Stimulated activated memory B cell treated with anti-CD40 and anti-IgM and Interleukin-4, amounts not matched to agents 10 μg/mL and 1 μg/mL and 100 μg/mL, for 72 hours (primary cell): ENCODE measurements at places on chromosomes 2 and 18.

GRCh38 chr2:168486477-168486876, 30.4 kb downstream of the CERS6 start:
- H3K36me3 ChIP-seq: no peaks in the 10 kb centered on the region
- no peak overlapping the region for H3K27ac ChIP-seq
- peaks cover 11% of the 10 kb centered on the region for H3K4me1 ChIP-seq
- no peak for ATAC-seq
- no peak overlapping the region for H3K4me3 ChIP-seq

DNA sequence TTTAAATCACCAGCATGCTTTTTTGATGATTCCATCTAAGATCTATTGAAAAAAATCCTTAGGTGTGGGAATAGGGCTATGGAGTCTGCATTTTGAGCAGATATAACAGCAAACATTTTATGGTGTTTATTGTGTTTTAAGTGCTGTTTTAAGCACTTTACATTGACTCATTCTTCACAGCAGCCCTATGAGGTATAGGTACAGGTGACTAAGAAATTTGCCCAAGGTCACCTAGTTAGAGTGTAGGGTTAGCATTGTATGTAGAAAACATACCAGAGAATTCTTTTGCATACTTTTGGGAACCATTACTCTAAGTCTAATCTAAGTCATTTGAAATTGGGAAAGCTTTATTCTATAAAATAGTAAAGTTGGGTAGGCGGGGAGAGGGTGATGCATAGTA, 31.3 kb downstream of the PPM1B start:
- H3K27me3 ChIP-seq: no peaks in the 10 kb centered on the region
- ATAC-seq: no peak
- H3K27ac ChIP-seq: no peak overlapping the region
- no peak overlapping the region for H3K4me3 ChIP-seq
- peaks cover 29% of the 10 kb centered on the region for H3K36me3 ChIP-seq

GRCh38 chr18:76421685-76422078, 73.4 kb downstream of the ZNF516 start:
- H3K4me3 ChIP-seq: no peak overlapping the region
- ATAC-seq: no peak
- no peaks in the 10 kb centered on the region for H3K27me3 ChIP-seq
- H3K27ac ChIP-seq: no peak overlapping the region
- H3K4me1 ChIP-seq: no peaks in the 10 kb centered on the region

- H3K27ac ChIP-seq: peak overlapping the region; percentile 86
- peaks cover 27% of the 10 kb centered on the region for H3K4me1 ChIP-seq
- no peak for ATAC-seq
- peak overlapping the region; percentile 92 for H3K4me3 ChIP-seq
Measured at GRCh38 chr2:112480530-112481049, 1.4 kb upstream of the TTL start.

DNA sequence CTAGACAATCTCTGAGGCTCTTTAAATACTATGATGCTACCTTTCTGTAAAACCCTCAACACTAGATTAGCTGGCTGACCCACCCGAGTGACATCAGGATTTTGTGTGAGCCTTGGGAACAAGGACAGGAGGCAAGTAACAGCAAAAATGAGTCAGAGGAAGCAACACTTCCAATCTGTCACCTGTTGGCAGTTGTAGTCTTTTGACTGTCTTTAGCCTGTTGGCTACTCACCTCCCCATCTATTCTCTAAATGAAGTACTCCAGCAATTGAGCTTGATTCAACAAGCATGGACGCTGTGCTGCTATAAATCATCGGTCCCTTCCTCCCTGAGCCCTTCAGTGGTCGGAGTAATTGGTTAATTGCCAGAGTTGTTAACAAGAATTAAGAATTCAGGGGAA, 898.7 kb downstream of the BCL11A start:
- no peaks in the 10 kb centered on the region for H3K4me1 ChIP-seq
- no peak overlapping the region for H3K4me3 ChIP-seq
- no peak for ATAC-seq
- no peak overlapping the region for H3K27ac ChIP-seq
- H3K27me3 ChIP-seq: peaks cover 20% of the 10 kb centered on the region

GRCh38 chr2:26742048-26742770, 21.9 kb upstream of the SLC35F6 start:
- peaks cover 25% of the 10 kb centered on the region for H3K27me3 ChIP-seq
- ATAC-seq: no peak
- H3K27ac ChIP-seq: no peak overlapping the region

DNA sequence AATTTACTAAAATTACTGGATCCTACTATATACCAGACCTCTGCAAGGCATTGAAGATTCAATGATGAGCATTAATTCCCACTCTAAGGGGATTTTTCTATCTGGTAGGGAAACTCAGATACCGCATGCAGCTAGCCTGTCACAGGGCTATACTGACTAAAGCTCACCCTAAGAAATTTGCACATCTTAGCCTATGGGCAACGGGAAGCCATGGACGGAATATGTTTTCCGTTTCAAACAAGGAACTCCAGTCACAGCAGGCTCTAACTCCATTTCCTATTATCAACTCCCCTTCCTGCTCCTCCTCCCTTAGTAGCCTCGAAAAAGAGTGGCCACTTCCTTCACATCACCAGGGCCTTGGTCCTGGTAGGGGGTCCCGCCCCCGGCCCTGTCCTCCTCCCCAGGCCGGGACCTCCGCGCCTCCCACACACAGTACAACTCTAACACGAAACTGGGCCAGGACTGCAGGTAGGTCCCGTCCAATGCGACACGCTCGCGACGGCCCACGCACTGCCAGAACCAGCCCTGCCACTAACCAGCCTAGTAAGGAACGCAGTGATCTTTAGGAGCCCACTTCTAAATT, 659 bp upstream of the COX5B start:
- peaks cover 28% of the 10 kb centered on the region for H3K36me3 ChIP-seq
- peaks cover 22% of the 10 kb centered on the region for H3K4me1 ChIP-seq
- peak overlapping the region; percentile 93 for H3K4me3 ChIP-seq
- H3K27me3 ChIP-seq: peaks cover 3% of the 10 kb centered on the region
- ATAC-seq: peak; percentile 73

- no peak overlapping the region for H3K4me3 ChIP-seq
- peaks cover 5% of the 10 kb centered on the region for H3K36me3 ChIP-seq
- no peak for ATAC-seq
- no peaks in the 10 kb centered on the region for H3K27me3 ChIP-seq
- H3K4me1 ChIP-seq: no peaks in the 10 kb centered on the region
Measured at GRCh38 chr2:134846213-134846612, 7.8 kb downstream of the ACMSD start.

- ATAC-seq: no peak
- H3K4me1 ChIP-seq: no peaks in the 10 kb centered on the region
- peaks cover 15% of the 10 kb centered on the region for H3K27me3 ChIP-seq
Measured at GRCh38 chr2:47560107-47560819, 157.3 kb downstream of the MSH2 start.

GRCh38 chr2:218043100-218043499, 26.0 kb upstream of the RUFY4 start:
- H3K27me3 ChIP-seq: peaks cover 22% of the 10 kb centered on the region
- H3K36me3 ChIP-seq: peaks cover 12% of the 10 kb centered on the region

GRCh38 chr18:63646936-63647335, 2.9 kb upstream of the SERPINB4 start:
- no peak for ATAC-seq
- no peak overlapping the region for H3K27ac ChIP-seq
- no peaks in the 10 kb centered on the region for H3K36me3 ChIP-seq
- peaks cover 19% of the 10 kb centered on the region for H3K27me3 ChIP-seq

- H3K27me3 ChIP-seq: no peaks in the 10 kb centered on the region
- H3K27ac ChIP-seq: no peak overlapping the region
- no peak for ATAC-seq
Measured at GRCh38 chr2:133255360-133255759, 312.9 kb downstream of the NCKAP5 start.

- H3K27me3 ChIP-seq: peaks cover 21% of the 10 kb centered on the region
- peaks cover 28% of the 10 kb centered on the region for H3K4me1 ChIP-seq
- no peak overlapping the region for H3K27ac ChIP-seq
- no peaks in the 10 kb centered on the region for H3K36me3 ChIP-seq
- peak; percentile 49 for ATAC-seq
Measured at GRCh38 chr2:241804326-241805229, 4.4 kb upstream of the NEU4 start.

DNA sequence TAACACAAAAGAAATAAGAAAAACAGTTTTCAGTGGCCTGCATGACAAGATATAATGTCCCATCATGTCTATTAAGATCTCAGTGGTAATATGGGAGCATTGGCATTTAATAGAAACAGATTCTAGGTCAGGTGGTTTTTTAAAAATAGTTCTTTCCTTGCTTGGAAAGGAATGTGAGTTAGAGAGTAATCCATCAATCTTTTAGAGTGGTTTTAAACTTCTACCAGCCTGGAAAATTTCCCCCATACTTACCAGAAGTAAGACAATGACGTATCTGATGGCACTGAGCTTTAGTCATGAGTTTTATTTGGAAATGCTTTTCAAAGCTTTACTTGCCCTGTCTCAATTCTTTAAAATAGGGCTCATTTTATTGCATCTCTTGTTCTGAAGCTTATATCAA, 441.7 kb upstream of the SMIM21 start:
- no peak overlapping the region for H3K27ac ChIP-seq
- H3K27me3 ChIP-seq: no peaks in the 10 kb centered on the region
- H3K4me3 ChIP-seq: no peak overlapping the region
- H3K36me3 ChIP-seq: no peaks in the 10 kb centered on the region
- no peaks in the 10 kb centered on the region for H3K4me1 ChIP-seq

GRCh38 chr18:51621864-51622160, 424.3 kb upstream of the MEX3C start:
- ATAC-seq: no peak
- no peak overlapping the region for H3K27ac ChIP-seq
- peaks cover 38% of the 10 kb centered on the region for H3K27me3 ChIP-seq
- H3K4me1 ChIP-seq: no peaks in the 10 kb centered on the region
- no peak overlapping the region for H3K4me3 ChIP-seq

- H3K4me3 ChIP-seq: no peak overlapping the region
- H3K4me1 ChIP-seq: no peaks in the 10 kb centered on the region
- H3K27me3 ChIP-seq: no peaks in the 10 kb centered on the region
- H3K36me3 ChIP-seq: no peaks in the 10 kb centered on the region
- ATAC-seq: no peak
Measured at GRCh38 chr2:122883849-122884248, 1128.4 kb downstream of the TSN start.

- peaks cover 36% of the 10 kb centered on the region for H3K4me1 ChIP-seq
- peaks cover 20% of the 10 kb centered on the region for H3K36me3 ChIP-seq
- peak overlapping the region; percentile 78 for H3K4me3 ChIP-seq
- H3K27me3 ChIP-seq: no peaks in the 10 kb centered on the region
Measured at GRCh38 chr18:77133835-77134496, 1.4 kb upstream of the MBP start.

DNA sequence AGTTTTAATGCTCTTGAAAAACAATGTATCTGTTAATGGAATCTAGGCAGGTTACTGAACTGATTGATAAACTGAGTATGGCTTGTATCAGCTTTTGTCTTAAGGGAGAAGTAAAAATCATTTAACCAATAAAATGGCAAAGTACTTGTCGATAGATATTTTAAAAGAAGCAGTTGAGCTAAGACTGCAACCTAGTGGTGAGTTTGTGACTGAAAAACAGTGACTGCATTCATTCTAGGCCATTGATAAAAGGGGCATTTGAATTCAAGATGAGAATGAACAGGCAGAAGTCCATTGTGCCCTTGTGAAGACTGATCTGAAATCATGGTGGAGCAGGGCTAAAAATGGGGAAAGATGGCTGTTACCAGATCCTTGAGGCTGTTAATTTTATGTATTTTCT, 59.4 kb upstream of the MSTN start:
- peak overlapping the region; percentile 7 for H3K27ac ChIP-seq
- H3K36me3 ChIP-seq: no peaks in the 10 kb centered on the region
- H3K4me3 ChIP-seq: no peak overlapping the region
- no peak for ATAC-seq

- ATAC-seq: no peak
- H3K27me3 ChIP-seq: no peaks in the 10 kb centered on the region
- no peaks in the 10 kb centered on the region for H3K36me3 ChIP-seq
- H3K4me3 ChIP-seq: no peak overlapping the region
Measured at GRCh38 chr2:229044581-229044980, 226.5 kb downstream of the PID1 start.

DNA sequence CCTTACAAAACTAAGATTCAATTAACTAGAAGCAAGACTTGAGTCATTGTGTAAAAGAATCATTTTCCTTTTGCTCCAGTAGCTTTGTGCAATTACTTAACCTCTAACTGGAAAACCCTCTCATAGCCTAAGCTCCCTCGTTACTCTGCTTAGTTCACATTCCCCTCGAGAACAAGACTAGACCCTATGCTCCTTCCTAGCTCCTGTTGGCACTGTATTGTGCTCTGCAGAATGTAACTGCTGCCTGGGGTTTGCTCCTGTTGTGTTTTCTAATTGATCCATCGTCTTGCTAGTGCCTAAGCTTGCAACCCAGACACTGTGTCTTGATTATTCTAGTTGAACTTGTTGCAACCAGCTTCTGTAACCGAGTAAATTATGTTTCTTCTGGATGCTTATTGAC, 347.0 kb downstream of the ZNF804A start:
- H3K36me3 ChIP-seq: no peaks in the 10 kb centered on the region
- no peaks in the 10 kb centered on the region for H3K4me1 ChIP-seq
- H3K27ac ChIP-seq: no peak overlapping the region
- H3K4me3 ChIP-seq: no peak overlapping the region
- H3K27me3 ChIP-seq: no peaks in the 10 kb centered on the region

DNA sequence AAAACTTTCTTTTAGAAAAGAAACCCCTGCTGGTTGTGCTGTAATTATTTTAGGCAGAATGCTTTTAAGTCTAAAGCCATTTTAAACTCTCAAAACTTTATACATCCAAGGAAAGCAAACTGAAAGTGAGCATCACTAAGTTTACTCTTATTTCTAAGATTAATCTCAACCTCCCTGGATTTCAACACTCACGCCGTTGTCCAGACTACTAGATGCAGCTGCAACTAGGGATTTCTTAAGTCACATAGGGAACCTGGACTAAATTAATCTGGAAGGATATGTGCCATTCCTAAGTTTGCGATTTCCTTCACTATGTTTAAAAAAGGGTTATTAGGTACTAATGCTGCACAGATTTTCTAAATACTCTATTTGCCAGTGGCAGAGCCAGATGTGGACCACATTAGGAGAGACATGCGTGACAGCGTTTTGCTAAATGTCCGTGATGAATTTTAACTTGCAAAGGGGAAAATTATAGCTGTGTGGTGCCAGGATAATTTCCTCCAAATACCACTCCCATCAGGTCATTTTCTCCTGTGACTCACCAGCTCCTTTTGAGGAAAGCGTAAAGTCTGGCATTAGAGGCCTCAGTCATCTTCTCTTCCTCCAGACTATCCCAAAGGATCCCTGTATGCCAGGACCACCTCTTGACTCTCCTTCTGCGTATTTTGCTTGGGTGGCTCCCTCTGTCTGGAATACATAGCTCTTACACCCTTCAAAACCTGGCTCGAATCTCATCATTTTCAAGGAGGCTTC, 143.7 kb downstream of the ATL2 start:
- no peak overlapping the region for H3K4me3 ChIP-seq
- no peak overlapping the region for H3K27ac ChIP-seq
- ATAC-seq: no peak
- H3K36me3 ChIP-seq: no peaks in the 10 kb centered on the region

DNA sequence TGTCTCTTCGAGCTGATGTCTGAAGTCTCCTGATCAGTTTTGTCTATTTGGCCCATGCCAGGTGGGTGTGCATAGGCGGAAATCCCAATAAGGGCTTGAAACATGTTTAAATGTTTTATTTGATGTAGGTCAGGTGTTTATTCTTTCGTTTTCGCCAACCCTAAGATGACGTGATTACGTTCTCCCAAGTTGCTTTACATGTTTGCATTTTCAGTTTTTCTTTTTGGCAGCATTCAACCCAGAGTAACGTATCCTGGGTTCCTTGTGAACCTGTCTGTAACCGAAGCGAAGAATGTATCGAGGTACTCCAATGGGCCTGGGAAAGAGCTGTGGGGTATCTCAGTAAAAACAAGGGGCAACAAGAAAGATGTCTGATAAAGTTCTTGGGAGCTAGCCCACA, 3.1 kb downstream of the ALPK2 start:
- no peaks in the 10 kb centered on the region for H3K4me1 ChIP-seq
- H3K4me3 ChIP-seq: no peak overlapping the region
- H3K27me3 ChIP-seq: no peaks in the 10 kb centered on the region
- no peak overlapping the region for H3K27ac ChIP-seq
